ENCODE measurements at places on chromosomes 4 and X.

GRCh38 chr4:59945277-59945676, 1254.8 kb upstream of the ADGRL3 start:
- H3K27ac ChIP-seq = no peak overlapping the region
- H3K4me1 ChIP-seq = no peaks in the 10 kb centered on the region
- H3K36me3 ChIP-seq = no peaks in the 10 kb centered on the region
- no peak for DNase-seq

GRCh38 chr4:42310806-42311205, 86.5 kb upstream of the SHISA3 start:
- H3K36me3 ChIP-seq = no peaks in the 10 kb centered on the region
- H3K4me1 ChIP-seq = no peaks in the 10 kb centered on the region
- H3K4me3 ChIP-seq = no peak overlapping the region
- H3K27ac ChIP-seq = no peak overlapping the region
- no peak for DNase-seq

GRCh38 chrX:19863857-19864223, 23.6 kb downstream of the SH3KBP1 start:
- no peak for DNase-seq
- no peak overlapping the region for H3K27ac ChIP-seq
- peaks cover 9% of the 10 kb centered on the region for H3K4me1 ChIP-seq
- H3K27me3 ChIP-seq = no peaks in the 10 kb centered on the region

GRCh38 chrX:26387906-26388305, 171.9 kb downstream of the MAGEB5 start:
- H3K27ac ChIP-seq = no peak overlapping the region
- H3K36me3 ChIP-seq = no peaks in the 10 kb centered on the region
- no peak for DNase-seq
- H3K27me3 ChIP-seq = no peaks in the 10 kb centered on the region

DNA sequence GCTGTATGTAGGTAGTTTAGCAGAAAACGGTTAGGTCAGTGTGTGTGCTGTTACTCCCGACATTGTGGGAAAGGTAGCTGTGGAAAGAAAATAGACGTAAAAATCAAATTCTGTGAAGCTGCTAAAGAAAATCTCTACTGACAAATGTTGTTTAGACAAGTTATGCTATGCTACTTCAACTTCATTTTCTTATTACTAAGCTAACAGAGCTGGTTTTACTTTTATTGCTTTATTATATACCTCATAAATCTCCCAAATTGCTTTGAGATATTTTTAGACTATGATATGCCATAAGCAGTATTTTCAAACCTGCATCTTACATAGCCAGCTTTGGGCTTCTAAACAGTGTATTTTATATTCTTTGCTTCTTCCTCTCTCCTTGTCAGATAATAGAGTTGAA, 108.2 kb upstream of the PACRGL start:
- H3K4me1 ChIP-seq = no peaks in the 10 kb centered on the region
- no peak overlapping the region for H3K27ac ChIP-seq
- no peak overlapping the region for H3K4me3 ChIP-seq
- DNase-seq = no peak
- H3K27me3 ChIP-seq = no peaks in the 10 kb centered on the region
- H3K36me3 ChIP-seq = no peaks in the 10 kb centered on the region

DNA sequence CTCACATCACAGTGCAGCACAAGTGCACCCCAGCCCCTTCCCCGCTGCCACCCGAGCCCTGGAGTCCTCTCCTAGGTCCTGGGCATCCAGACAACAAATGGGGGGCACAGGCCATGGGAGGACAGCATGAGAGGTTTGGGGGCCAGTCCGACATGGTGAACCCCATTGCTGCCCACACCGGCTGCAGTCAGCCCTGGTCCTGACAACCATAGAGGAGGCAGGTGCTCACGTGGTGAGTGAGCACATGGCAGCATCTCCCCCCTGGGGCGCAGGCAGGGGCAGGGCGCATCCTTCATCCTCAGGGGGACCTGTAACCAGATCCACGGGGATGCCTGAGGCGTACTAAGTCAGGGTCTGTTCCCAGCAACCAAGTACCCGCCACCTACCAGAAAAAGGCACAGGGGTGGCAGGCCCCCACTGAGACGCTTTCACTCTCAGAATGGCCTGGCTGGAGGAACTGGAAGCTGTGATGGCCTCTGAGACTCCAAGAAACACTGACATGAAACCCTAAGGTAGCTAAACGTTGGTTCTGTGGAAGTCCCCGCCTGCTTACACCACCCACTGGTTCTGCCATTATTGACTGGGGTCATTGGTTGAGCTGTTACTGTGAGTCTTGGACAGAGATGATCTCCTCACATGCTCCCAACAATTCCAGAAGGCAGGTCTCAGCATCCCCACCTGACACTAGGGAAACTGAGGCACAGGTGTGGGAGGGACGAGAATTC, 6.5 kb downstream of the ZFYVE28 start:
- no peaks in the 10 kb centered on the region for H3K36me3 ChIP-seq
- no peaks in the 10 kb centered on the region for H3K27me3 ChIP-seq
- H3K4me1 ChIP-seq = peaks cover 74% of the 10 kb centered on the region
- peak overlapping the region; percentile 42 for H3K4me3 ChIP-seq

- no peaks in the 10 kb centered on the region for H3K4me1 ChIP-seq
- H3K27ac ChIP-seq = no peak overlapping the region
- no peak overlapping the region for H3K4me3 ChIP-seq
- no peaks in the 10 kb centered on the region for H3K27me3 ChIP-seq
- H3K36me3 ChIP-seq = no peaks in the 10 kb centered on the region
These were observed 297.1 kb downstream of the PPP3CA start for GRCh38 chr4:101050088-101050836.

DNA sequence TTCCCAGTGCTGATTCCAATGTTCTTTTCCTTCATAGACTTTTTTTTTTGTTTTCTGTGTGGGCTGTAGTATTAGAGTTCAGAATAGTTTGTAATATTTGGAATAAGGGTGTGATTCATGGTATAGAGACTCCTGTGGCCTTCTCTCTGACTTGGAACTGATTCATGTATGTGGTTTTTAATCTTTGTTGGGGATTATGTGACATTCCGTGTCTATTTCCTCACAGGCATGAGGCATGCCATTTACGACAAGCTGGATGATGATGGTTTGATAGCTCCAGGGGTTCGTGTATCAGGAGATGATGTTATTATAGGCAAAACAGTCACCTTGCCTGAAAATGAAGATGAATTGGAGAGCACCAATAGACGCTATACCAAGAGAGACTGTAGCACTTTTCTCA, 44.4 kb downstream of the POLR2B start:
- H3K4me3 ChIP-seq = no peak overlapping the region
- H3K36me3 ChIP-seq = peaks cover 2% of the 10 kb centered on the region
- no peaks in the 10 kb centered on the region for H3K4me1 ChIP-seq
- no peak overlapping the region for H3K27ac ChIP-seq
- no peaks in the 10 kb centered on the region for H3K27me3 ChIP-seq
- no peak for DNase-seq

- H3K4me3 ChIP-seq = no peak overlapping the region
- no peak for DNase-seq
- no peaks in the 10 kb centered on the region for H3K36me3 ChIP-seq
- H3K27me3 ChIP-seq = no peaks in the 10 kb centered on the region
- H3K4me1 ChIP-seq = no peaks in the 10 kb centered on the region
These were observed 42.0 kb downstream of the NPFFR2 start for GRCh38 chr4:72073816-72074215.

- H3K4me3 ChIP-seq = peak within 1 kb of the TSS; percentile 91
- H3K36me3 ChIP-seq = peaks cover 5% of the 10 kb centered on the region
- peak; percentile 58 for DNase-seq
- H3K27me3 ChIP-seq = no peaks in the 10 kb centered on the region
- peak within 1 kb of the TSS; percentile 98 for H3K27ac ChIP-seq
These were observed at the start of gene NDUFC1 for GRCh38 chr4:139301821-139302611. NDUFC1 (minus strand) TSS chr4:139302477; CDS start chr4:139295798, 6,679 bp downstream.

DNA sequence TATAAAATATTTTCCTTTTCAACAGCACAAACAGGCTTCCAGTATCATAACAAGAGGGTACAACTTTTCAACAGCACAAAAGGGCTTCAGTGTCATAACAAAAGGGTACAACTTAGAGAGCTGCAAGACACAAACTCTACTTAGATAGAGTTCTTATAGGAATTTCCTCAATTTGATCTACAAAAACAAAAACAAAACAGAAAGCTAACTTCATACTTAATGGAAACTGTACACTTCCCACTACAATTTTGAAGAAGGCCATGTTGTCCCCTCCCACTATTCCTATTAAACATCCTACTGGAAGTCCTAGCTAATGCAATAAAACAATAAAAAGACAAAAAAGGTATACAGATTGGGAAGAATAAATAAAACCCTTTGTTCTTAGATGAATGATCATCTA, 96.7 kb downstream of the CENPC start:
- H3K4me1 ChIP-seq = no peaks in the 10 kb centered on the region
- peaks cover 23% of the 10 kb centered on the region for H3K36me3 ChIP-seq
- H3K4me3 ChIP-seq = no peak overlapping the region
- DNase-seq = no peak
- H3K27me3 ChIP-seq = no peaks in the 10 kb centered on the region

- peaks cover 44% of the 10 kb centered on the region for H3K36me3 ChIP-seq
- H3K4me3 ChIP-seq = no peak overlapping the region
- DNase-seq = no peak
- no peaks in the 10 kb centered on the region for H3K27me3 ChIP-seq
These were observed 56.3 kb downstream of the SHISA3 start for GRCh38 chr4:42453612-42454011.

DNA sequence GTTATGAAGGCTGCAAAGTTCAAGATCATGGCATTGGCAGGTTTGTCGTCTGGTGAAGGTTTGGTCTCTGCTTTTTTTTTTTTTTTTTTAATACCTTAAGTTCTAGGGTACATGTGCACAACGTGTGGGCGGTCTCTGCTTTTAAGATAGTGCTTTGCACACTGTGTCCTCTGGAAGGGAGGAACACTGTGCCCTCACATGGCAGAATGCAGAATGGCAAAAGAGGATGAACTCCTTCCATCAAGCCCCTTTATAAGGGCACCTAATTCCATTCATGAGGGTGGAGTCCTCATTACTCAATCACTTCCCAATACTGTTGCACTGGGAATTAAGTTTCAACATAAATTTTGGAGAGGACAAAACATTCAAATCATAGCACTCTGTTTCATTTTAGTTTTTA, 101.4 kb downstream of the GLRA2 start:
- H3K27me3 ChIP-seq = no peaks in the 10 kb centered on the region
- H3K27ac ChIP-seq = no peak overlapping the region
- H3K4me3 ChIP-seq = no peak overlapping the region
- H3K4me1 ChIP-seq = no peaks in the 10 kb centered on the region
- H3K36me3 ChIP-seq = no peaks in the 10 kb centered on the region

DNA sequence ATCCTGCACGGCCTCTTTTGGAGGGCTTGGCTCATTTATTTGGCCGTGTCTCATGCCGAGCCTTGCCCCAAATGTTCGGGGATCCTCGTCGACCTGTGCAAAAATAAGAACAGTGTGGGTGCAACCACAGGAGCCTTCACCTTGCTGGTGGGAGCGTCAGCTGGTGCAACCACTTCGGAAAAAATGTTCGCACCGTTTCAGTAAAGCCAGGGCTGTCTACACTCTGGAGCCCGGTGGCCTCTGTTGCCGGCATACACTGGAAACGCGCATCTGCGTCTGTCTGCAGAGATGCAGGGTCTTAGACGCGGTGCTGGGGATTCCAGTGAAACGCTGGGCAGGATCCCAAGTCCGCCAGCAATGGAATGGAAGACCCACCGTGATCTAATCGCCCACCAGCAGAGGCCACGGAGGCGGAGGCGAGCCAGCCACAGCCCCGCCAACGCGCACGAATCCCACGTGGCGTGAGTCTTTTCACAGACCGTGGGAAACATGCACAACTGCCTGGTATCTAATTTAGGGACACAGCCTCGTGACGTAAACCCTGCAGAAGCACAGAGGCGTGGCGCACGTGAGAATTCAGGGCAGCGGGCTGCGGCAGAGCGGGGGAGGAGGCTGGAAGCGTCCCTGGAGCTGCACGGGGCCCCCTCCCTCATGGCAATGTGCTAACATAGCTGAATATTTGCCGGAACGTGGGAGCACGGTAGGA, 13.8 kb upstream of the MXD4 start:
- no peaks in the 10 kb centered on the region for H3K36me3 ChIP-seq
- no peak for DNase-seq
- H3K27ac ChIP-seq = no peak overlapping the region

GRCh38 chr4:56531149-56531770, 25.7 kb downstream of the ARL9 start:
- no peaks in the 10 kb centered on the region for H3K36me3 ChIP-seq
- H3K27ac ChIP-seq = no peak overlapping the region
- peak overlapping the region; percentile 71 for H3K4me3 ChIP-seq
- H3K27me3 ChIP-seq = peaks cover 15% of the 10 kb centered on the region
- peaks cover 11% of the 10 kb centered on the region for H3K4me1 ChIP-seq

DNA sequence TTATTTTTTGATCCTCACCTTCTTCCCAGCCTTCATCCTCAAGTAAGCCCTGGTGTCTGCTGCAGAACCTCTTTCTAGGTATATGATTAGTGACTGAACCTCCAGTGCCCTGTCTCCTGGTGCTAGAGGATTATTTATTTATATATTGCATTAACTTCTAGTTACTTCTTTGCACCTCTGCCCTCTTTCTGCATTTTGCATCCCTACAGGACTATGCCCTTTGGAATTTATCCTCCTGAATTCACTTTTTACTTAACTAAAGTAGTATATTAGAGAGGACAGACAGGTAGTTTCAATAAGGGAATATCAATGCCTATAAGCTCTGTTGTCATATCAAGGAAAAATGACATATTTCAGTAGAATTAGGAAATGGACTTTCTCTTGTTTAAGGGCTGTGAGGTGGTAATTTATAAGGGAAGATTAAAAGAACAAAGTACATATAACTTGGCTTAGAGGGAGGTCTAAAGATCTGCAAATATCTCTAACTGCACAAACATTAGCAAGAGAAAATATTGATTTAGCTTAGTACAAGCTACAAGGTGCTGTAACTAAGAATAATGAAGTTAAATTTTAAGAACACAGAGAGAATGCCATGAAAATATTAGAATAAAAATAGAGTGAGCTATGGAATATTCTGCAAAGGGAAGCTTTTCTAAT, 181.7 kb downstream of the TEX13A start:
- DNase-seq = no peak
- no peaks in the 10 kb centered on the region for H3K4me1 ChIP-seq
- H3K4me3 ChIP-seq = no peak overlapping the region
- no peak overlapping the region for H3K27ac ChIP-seq
- H3K36me3 ChIP-seq = no peaks in the 10 kb centered on the region

GRCh38 chr4:172573899-172574298, 594.7 kb upstream of the GALNT7 start:
- no peaks in the 10 kb centered on the region for H3K4me1 ChIP-seq
- DNase-seq = no peak
- no peaks in the 10 kb centered on the region for H3K27me3 ChIP-seq
- H3K4me3 ChIP-seq = no peak overlapping the region

GRCh38 chr4:173057901-173058300, 110.7 kb upstream of the GALNT7 start:
- no peak for DNase-seq
- H3K27ac ChIP-seq = no peak overlapping the region
- H3K36me3 ChIP-seq = no peaks in the 10 kb centered on the region
- H3K27me3 ChIP-seq = no peaks in the 10 kb centered on the region
- no peak overlapping the region for H3K4me3 ChIP-seq

DNA sequence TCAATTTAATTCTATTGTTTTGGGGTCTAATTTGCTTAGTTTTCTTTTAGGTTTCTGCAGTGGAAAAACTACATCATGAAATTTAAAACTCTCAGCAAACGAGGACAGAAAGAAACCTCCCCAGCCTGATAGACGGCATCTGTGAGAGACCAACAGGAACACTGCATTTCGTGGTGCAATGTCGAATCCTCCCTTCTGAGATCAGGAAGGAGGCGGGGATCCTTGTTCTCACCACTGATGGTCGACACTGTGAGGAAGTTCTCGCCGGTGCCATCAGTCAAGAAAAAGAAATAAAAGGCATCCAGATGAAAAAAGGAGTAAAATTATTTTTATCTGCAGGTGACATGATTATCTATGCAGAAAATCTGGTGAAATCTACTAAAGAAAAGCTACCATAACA, 16.5 kb downstream of the GAK start:
- H3K36me3 ChIP-seq = peaks cover 20% of the 10 kb centered on the region
- no peak overlapping the region for H3K27ac ChIP-seq
- H3K4me1 ChIP-seq = peaks cover 24% of the 10 kb centered on the region

All from T-cell (primary cell).